ENCODE measurements at places on chromosomes 12 and 14.
A peak's percentile ranks its signal among the peaks of the same experiment; 100 is the strongest.

GRCh38 chr12:22034709-22035506 lies 11.1 kb upstream of the CMAS start:
- DNase-seq = no peak

DNA sequence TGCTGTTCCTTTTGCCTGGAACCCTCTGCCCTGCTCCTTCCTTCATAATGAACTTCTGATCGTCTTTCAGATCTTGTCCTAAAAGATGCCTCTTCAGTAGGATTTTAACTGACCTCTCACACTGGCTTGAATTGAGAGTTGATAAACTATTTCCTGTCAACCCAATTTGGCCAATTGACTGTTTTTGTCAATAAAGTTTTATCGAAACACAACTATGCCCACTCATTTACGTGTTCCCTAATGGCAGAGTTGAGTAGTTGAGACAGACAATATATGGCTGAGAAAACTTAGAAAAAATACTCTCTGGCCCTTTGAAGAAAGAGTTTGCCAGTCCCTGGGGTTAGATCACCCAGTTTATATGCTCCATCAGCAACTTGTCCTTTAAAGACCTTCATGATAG lies 171.7 kb upstream of the TBX3 start:
- no peak for DNase-seq

DNA sequence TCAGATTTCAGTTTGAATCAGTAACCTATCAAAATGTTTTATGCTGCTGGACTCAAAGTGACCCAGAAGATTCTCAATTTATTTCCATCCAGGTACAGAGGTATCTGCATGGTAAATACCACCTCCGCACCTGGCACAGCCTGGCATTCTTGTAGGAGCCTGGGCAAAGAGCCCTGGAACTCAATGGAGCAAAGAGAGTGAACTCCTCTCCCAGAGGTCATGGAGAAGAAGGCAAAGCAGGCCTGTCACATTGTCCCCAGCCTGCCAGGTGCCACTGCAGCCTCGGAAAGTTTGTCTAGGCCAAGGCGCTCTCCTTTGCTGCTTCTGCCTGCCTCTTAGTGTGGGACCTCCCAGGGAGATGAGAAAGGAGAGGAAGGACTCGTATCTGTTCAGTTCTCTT lies 319.8 kb downstream of the ZFP36L1 start:
- DNase-seq = no peak

GRCh38 chr12:132329720-132330548 lies 545 bp upstream of the GALNT9 start:
- no peak for DNase-seq

DNA sequence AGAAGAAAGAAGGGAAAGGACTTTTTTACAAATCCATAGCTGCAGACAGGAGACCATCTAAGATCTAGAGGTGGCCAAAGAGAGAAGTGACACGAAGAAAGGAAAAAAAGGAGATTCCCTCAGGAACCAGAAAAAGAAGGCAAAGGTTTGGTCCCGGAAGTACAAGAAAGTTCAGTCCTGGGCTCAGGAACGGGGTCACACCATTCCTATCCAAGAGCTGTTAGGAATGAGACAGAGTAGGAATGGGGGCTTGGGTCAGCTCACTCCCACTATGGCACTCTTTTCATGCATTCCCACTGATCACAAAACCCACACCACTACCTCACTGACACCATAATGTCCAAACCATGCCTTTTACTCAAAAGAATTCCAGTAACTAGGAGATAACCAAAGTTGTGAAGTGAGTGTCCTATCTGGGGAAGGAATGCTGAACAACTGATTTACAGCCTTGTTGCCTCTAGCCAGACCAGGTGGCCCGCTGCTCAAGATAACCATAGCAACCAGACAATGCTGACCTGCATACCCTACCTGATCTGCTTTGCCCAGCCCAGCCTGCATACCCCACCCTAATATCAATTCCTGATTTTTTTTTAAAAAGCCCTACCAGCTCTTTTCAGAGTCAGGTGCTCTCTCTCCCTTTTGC lies 8.4 kb downstream of the PPP2R3C start:
- no peak for DNase-seq

DNA sequence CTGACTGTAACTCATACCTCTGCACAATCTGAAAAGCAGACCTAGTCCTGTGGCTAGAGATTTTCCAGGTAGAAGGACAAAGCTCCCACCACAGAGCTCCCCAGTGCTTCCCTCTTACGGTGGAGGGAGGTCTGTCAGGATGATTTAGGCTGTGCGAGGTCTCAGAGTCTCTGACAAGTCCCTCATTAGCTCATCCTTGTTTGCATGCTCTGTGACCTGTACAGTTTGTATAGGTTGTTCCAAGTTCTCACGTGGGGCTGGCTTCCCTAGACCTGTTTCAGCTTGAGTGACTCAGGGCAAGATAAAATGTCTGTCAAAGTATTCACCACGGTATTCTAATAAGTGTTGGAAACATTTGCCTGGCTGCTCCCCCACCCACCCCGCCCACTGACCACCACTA lies 34.8 kb downstream of the ASCL1 start:
- no peak for DNase-seq

GRCh38 chr14:90695997-90696660 lies 120.1 kb downstream of the TTC7B start:
- DNase-seq = no peak

- DNase-seq = no peak
Measured at GRCh38 chr14:103030741-103031565, 26.4 kb downstream of the CDC42BPB start.

DNA sequence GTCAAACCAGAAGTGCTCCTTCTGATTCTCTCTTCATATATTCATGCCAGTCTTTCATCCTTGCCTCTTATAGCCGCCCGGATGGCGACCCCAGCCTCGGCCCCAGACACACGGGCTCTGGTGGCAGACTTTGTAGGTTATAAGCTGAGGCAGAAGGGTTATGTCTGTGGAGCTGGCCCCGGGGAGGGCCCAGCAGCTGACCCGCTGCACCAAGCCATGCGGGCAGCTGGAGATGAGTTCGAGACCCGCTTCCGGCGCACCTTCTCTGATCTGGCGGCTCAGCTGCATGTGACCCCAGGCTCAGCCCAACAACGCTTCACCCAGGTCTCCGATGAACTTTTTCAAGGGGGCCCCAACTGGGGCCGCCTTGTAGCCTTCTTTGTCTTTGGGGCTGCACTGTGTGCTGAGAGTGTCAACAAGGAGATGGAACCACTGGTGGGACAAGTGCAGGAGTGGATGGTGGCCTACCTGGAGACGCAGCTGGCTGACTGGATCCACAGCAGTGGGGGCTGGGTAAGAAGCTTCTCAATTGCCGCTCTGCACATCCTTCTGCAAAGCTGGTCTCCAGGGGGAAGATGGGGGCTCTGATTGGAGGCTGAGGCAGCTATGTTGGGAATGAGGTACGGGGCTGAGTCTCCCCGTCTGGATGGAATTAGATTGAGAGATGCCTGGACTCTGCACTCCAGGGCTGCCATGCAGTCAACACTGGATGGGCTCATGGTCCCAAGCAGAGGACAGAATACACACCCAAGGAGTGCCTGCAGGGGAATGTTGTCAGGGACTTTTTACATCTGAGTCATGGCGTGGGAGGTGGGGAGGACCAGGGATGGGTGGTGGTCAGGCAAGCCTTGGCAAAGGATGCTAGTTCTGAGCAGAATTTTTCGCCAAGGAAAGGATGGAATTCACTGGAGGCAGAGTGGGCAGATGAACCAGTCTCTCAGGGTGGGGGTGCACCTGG lies 1.3 kb downstream of the BCL2L2 start:
- DNase-seq = no peak

DNA sequence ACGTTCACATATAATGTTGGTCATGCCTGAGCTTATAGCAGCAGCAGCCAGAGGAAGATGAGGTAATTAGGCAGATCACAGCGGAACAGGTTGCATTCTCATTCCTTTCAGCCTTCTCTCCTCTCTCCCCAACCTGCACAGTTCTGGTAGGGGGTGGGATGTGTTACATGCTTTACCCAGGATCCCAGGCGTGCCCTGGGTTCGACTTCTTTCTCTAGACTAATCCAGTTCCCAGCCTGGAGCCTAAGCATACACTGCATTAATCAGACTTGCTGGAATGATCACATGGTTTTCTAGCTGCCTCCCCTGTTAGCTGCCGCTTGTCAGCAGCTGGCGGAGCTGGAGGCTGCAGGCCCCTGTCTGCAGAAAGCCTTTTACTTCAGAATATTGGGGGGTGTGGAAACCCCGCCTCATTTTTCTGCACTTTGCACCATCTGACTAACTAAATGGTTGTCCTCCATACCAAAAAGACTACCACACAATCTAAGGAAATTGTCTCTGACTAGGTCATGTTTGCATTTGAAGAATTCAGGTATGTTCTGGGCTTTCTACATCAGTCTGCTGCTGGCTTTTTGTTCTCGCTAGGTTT lies 46.0 kb upstream of the EVL start:
- no peak for DNase-seq

DNA sequence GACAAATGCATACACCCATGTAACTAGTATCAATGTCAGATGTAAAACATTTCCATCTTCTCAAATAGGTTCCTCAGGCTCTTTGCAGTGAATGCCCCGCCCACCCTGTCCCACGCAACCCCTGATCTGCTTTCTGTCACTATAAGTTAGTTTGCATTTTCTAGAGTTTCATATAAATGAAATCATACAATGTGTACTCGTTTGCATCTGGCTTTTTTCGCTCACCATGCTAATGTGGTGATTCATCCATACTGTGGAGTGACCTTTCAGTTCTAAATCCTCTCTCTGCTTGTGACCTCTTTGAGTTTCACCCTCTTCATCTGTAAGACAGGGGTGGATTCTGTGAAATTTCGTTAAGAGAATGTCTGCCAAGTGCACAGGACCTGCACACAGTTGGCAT lies 30.6 kb upstream of the MSI1 start:
- no peak for DNase-seq

- DNase-seq = peak; percentile 39
Measured at GRCh38 chr12:83827860-83828259, 1084.7 kb downstream of the SLC6A15 start.

DNA sequence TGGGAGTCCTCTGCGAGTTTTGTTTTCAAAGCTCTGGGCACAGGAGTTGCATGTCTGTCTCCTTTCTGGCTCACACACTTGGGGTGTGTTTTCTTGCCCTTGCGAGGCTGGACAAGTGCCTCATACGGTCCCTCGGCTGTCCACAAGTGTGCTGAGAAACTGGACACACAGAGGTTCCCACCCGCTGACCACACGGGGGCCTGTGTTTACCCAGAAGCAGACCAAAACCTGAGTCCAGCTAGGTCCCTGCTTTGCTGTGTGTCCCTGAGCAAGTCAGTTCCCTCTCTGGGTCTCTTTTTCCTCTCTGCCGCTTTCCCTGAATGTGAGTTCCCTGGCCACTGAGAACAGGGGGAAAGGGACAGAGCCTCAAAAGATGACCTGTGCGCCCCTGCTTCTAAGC lies 678 bp upstream of the OAS2 start:
- DNase-seq = no peak
